Breast epithelium (tissue), 4 donors: ENCODE measurements at places on chromosomes 3 and 15.

- no peak for DNase-seq
Observed at GRCh38 chr3:14925729-14926591, 21.4 kb upstream of the NR2C2 start.

DNA sequence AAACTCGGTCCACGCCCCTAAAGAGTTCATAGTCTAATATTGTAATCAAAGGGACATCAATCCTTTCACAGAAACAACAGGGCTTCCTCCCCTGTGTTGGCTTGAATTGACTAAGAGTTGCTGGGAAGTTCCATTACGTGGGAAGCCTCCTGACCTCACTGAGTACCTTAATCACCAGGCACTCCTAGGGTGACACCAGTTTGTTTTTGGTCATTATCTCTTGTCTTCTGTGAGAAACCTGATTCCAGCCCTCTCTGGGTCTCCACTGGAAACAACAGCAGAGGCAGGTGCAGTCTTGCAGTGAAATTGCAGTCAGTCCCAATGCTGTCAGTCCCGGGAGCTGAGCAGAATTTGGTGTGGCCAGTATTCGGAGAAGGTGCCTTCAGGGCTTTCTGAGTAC, 55.4 kb downstream of the BOC start:
- no peak for DNase-seq

GRCh38 chr15:40936709-40937666, 7.8 kb downstream of the DLL4 start:
- no peak for DNase-seq

- DNase-seq = peak; percentile 77
Observed at GRCh38 chr3:184636741-184637316, 75.0 kb downstream of the MAGEF1 start.

DNA sequence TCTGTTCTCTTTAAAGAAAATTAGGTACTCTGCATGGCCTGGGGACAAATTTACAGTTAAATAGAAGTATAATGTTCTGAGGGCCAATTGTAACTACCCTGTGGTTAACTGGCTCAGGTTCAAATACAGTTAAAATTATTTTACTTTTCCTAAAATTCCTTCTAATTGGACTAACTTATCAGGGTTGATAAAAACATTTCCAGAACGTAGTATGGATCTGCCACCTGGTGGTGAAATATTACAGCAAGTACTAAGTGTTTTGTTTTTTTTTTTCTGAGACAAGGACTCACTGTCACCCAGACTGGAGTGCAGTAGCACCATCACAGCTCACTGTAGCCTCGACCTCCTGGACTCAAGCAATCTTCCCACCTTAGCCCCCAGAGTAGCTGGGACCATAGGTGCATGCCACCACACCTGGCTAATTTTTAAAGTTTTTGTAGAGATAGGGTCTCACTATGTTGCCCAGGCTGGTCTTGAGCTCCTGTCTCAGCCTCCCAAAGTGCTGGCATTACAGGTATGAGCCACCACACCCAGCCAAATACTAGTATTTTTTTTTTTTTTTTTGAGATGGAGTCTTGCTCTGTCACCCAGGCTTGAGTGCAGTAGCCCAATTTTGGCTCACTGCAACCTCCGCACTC, 29.2 kb downstream of the NEO1 start:
- DNase-seq = no peak

- no peak for DNase-seq
Observed at GRCh38 chr3:37580237-37580636, 281.4 kb upstream of the CTDSPL start.

GRCh38 chr3:51176923-51177322, 208.2 kb upstream of the MANF start:
- DNase-seq = no peak

DNA sequence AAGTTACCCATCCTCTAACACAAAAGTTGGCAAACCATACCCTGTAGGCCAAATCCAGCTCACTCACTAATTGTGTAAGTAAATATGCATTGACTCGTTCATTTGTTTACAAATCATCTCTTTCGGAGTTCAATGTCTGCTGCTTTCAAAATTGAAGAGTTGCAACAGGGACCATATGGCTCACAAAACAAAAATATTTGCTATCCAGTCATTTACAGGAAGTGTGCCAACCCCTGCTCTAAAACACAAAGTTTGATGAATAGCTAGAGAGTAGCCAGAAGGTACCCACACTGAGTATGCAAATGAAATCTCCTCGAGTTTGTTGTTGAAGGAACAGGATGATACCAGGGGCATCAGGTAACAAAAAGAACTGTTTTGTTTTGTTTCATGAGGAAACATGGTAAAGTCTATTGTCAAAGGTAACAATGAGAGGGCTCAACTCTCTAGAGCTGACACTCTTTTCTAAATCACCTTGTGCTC, 236.2 kb upstream of the THBS1 start:
- DNase-seq = no peak

- no peak for DNase-seq
Observed at GRCh38 chr3:112038863-112039262, 4.3 kb downstream of the TMPRSS7 start.

DNA sequence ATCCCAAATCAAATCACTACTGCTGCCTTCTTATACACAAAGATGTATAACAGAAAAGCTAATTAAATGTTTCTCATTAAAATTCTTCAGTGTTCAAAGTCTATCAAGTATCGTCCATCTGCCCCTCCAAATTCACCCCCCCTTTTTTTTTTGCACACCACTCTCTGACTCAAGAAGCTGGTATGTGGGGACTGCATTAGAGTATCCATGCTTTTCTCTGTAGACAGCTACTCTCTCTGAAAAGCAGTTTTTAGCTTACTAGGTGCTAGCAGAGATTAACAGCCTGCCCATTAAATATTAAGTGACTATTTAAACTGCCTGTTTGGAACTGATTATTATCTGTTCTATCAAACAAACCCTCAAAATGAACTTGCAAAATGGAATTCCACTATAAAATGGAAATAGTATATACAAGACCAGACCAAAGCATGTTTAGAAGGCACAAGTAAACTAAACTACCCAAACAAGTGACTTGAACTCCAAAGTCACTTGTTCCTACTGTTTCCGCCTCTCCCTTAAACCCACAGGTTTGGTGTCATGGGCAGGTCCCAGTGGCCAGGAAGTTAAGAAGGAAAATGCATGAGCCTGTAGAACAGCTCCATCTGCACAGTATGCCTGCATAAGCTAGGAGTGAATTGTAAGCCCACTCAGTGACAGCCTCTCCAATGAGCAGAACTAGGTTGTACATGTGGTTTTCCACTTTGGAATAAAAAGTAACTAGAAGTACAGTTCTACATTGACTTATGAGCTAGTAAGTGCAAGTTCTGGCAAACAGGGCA, 32.5 kb downstream of the GBE1 start:
- DNase-seq = no peak

DNA sequence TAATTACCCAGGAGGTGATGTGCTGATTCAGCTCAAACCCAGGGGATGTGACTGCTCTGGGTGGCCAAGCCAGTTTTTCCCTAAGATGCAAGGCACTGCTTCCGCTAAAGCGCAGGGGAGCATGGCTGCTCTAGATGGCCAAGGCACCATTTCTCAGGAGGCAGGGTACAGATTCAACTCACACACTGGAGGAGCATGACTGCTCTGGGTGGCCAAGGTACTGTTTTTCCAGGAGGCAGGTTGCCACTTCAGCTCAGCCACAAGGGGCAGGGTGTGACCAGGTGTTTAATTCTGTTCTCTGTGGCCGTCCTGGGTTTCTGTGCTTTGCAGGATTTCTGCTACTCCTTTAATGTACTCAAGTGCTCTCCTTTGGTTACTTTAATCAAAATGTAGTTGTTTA, 659.3 kb upstream of the ARRDC4 start:
- DNase-seq = no peak

DNA sequence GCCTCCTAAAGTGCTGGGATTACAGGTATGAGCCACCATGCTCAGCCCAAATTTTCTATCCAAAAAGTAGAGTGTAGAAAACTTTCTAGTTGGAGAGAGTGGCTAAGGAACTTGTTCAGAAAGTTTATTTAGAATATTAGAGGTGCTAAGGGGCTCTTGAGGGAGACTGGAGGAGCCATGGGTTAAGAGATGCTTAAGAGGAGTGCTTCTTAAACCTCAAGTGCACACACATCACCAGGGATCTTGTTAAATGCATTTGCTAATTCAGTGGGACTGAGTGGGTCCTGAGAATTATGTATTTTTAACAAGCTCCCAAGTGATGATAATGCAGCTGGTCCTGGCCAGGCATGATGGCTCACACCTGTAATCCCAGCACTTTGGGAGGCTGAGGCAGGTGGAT, 29.7 kb upstream of the SLMAP start:
- no peak for DNase-seq

DNA sequence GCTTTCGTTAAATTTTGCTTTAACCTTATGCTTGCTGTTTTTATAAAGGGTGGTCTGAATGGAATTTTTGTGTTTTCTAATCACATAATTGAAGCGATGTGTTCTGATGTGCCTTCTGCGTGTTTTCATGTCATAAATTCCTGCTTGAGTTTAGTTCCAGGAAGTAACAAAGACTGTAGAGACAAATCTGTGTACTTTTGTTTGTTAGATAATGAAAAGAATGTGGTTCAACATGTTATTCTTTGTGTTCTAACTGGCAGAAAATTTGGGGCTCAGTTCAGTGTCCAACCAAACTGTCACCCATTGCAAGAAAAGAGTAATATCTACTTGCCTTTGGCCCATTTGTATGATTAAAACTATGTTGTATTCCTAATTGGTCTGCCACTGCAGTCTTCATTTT, 324.0 kb downstream of the DIPK2A start:
- no peak for DNase-seq

GRCh38 chr3:187639927-187640568, 30.1 kb downstream of the SST start:
- no peak for DNase-seq

- DNase-seq = peak; percentile 76
Observed at GRCh38 chr15:70526221-70526973, 237.0 kb downstream of the UACA start.

- no peak for DNase-seq
Observed at GRCh38 chr3:72449551-72449950, 398.7 kb downstream of the SHQ1 start.

- no peak for DNase-seq
Observed at GRCh38 chr15:83431521-83431920, 15.6 kb upstream of the SH3GL3 start.

DNA sequence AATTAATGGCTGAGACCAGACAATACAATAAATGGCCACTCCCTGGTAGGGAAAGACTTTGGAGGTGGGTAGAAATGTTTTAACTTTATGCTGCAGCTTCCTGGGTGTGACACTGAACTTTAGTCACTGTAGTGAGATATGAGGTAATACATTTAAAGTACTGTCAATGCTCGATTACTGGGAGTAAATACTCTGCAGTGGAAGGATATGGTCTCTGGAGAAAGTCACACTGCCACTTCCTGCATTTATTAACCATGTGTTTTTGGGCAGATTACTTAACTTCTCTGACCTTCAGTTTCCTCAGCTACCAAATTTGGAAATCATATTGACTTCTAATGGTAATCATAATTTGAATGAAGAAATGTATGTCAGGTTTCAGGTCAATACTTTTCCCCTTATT, 317.1 kb upstream of the TGFBR2 start:
- no peak for DNase-seq

DNA sequence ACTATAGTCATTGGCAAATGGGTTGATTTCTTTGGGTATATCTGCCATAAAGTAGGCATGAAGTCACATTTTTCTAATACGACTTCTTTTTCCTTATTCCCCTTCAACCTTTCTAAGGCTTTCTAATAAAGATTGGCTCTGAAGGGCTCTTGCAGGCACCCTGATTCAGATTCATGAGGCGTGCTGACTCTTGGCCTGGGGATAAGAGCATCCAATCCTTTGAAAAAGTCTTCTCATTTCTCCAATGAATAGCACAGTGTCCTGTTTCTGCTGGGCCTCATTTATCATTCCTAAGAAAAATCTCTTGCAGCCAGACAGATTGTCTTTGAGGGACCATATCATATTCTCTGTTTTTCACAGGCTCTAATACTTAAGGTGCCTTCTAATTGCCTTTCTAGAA, 32.3 kb upstream of the BNIP2 start:
- no peak for DNase-seq

GRCh38 chr15:84736375-84736774, 12.0 kb upstream of the ZNF592 start:
- DNase-seq = no peak

GRCh38 chr3:178969004-178969700, 102.5 kb downstream of the ZMAT3 start:
- no peak for DNase-seq

- DNase-seq = no peak
Observed at GRCh38 chr3:65406470-65406869, 632.2 kb downstream of the MAGI1 start.

- no peak for DNase-seq
Observed at GRCh38 chr3:64272842-64273241, 47.6 kb upstream of the PRICKLE2 start.

- DNase-seq = no peak
Observed at GRCh38 chr3:182412066-182412465, 381.2 kb upstream of the ATP11B start.

GRCh38 chr15:30885814-30886213, 17.9 kb upstream of the FAN1 start:
- DNase-seq = no peak

- DNase-seq = no peak
Observed at GRCh38 chr15:65311760-65312159, 7.3 kb downstream of the RNU5B-1 start.

- no peak for DNase-seq
Observed at GRCh38 chr3:47419083-47420043, 38.5 kb downstream of the PTPN23 start.

DNA sequence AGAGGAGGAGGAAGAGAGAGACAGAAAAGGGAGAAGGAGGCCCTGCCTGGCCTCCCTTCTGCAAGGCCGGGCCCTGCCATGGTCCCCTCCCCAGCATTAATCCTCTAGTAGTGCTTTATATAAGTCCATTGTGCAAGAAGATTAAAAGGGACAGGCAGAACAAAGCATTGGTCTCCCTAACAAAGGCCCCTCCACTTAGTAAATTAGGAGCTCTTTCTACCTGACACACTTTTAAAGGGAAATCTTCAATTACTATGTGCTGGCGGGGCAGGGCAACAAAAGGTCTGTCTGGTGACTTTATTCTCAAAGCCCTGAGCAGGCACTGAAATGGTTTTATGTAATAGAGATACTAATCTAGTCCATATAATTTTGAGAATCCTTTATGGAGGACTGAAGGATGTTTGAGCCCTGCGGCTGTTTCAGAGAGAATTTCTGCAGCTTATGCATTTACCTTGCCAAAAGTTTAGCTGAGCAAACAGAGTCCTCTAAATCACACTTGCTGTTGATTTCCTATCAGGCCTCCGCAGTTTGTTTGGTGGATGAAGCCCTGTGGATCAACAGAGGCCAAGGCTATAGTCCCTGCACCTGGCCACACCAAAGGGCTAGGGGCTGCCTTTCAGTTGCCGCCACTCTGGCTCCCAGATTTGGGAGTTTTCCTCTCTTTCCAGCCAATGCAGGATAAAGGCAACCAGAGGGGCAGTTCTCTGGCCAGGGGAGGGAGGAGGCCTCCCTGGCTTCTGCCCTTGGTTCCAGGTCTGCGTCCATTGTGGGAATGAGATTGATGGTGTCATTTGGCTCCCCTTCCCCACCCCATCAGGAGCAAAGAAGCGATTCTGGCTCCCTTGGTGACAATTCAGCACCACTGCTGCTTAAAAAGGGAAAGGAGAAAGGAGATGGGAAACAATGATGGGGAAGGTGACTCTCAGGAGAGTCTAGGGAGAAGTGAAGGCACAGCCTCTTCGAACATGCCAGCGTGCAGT, 148.0 kb downstream of the MEGF11 start:
- no peak for DNase-seq

GRCh38 chr15:67385971-67386370, 131.4 kb downstream of the IQCH start:
- no peak for DNase-seq
